ENCODE measurements at places on chromosomes 11 and 22. TPM values are rescaled to one million over a fixed set of nuclear protein-coding genes. Genes with fewer than 3 reads are reported as not detected.
A peak's percentile ranks its signal among the peaks of the same experiment; 100 is the strongest.

- no peak for DNase-seq
Observed at GRCh38 chr11:115501502-115501892, 2.7 kb downstream of the CADM1 start.

GRCh38 chr11:19201737-19202605 is at the start of gene CSRP3:
Gene CSRP3 (minus strand): TSS chr11:19201983. CDS start chr11:19192448, 9,535 bp downstream.
- DNase-seq, result no peak

- no peak for DNase-seq
Observed at GRCh38 chr11:111319296-111319695, 20.9 kb downstream of the POU2AF3 start.

GRCh38 chr11:86301742-86302091 is 323 bp upstream of the HIKESHI start:
- no peak for DNase-seq

- DNase-seq, result no peak
Observed at GRCh38 chr11:76279646-76280045, 73.3 kb upstream of the WNT11 start.

DNA sequence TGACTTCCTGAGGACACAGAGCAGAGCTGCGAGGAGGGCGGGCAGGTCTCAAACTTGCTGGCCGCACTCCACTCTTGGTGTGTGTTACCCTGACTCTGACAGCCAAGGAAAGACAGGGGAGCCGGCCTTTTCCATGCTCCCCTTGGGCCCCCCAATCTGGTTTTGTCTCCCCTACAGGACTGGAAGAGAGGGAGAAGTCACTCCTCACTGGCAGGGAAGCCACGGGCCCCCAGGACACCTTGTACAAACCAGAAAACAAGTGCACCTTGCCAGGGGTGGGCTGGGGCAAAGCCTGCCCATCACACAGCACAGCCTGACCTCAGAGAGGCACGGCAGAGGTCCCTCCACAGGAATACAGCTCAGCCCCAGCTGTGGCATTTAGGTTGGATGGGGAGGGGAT is 20.2 kb downstream of the CBX7 start:
- DNase-seq, result no peak

- DNase-seq, result no peak
Observed at GRCh38 chr22:32971276-32971675, 86.9 kb downstream of the SYN3 start.

DNA sequence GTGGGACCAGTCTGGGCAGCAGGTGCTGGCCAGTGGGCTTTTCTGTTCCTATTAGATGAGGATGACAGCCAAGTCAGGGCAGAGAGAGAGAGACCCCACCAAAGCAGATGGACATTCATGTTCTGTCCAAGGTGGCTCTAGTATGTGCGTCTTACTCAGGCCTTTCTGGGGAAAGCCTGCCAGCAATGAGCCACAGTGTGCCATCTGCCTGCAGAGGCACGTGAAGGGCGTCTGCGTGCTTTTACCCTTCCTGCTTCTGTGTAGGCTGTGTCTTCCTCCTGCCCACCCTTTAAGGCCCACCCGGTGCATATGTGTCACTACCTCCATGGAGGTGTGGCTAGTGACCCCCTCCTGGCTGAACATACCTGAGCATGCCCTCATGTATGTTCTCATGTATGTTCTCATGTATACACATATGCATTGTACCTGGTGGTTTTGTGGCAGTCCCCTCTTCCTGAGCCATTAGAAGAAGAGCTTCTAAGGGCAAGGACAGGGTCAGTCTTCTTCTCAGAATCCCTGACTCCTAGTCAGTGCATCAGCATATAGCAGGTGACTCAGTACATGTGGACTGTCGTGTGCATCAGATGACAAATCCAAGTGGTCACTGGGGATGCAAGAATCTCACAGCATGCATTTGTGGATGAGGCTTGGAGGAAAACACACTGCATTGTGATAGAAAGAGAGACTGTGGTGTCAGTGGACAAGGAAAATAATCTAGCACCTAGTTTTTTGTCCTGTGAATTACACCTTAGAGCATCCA is 90.4 kb upstream of the YWHAH start:
- DNase-seq, result no peak

GRCh38 chr11:117070016-117070415 is 28.2 kb downstream of the SIK3 start:
- no peak for DNase-seq

GRCh38 chr11:33333816-33334215 is 76.6 kb downstream of the HIPK3 start:
- DNase-seq, result no peak

DNA sequence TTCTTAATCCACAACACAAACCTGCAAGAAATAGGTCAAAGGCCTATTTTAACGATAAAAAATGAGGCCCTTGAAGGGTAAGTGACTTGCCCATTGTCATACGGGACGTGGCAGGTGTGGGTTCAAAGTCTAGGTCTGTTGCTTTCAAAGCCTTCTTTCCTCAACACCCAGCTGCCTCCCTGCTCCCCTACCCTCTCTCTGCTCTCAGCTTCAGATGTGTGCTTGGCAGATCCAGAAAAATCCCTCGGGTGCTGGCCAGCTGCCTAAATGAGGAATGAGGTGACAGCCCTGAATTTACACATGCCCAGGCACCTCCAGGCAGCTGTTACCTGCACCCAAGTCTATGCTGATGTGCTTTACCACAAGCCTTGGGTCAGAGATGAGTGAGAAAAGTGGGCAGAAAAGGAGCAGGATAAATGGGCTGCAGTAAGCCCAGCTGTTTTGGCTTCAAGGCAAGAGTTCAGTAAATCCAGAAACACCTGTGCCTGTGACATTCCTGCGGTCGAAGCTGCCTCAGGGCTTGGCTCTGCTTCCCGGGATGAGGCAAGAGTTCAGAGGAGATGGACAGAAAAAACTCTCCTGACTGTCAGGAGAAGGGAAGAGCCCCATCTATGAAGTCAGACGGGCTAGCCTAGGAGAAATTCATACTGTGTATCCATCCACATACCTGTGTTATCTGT is 49.9 kb upstream of the LDLRAD3 start:
- no peak for DNase-seq

- no peak for DNase-seq
Observed at GRCh38 chr22:22133910-22134309, 110.7 kb upstream of the VPREB1 start.

GRCh38 chr22:32334660-32335365 is 22.9 kb upstream of the RFPL3 start:
- no peak for DNase-seq

DNA sequence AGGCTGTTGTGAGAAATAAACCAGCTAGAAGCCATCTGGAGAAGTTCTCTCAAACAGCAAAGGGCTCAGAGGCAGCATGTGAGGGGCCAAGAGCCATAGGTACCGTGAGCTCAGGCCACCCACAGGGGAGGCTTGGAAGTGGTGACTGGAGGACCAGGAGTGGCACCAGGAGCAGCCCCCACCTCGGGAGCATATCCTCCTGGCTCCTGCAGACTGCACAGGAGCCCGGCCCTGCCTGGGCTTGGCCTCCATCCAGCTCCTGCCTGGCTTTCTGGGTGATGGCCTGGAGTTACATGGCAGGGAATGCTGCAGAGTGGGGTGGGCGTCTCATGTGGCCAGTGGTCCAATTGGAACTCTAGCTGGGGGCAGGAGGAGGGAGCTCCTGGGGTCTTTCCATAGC is 4.2 kb upstream of the MPPED1 start:
- no peak for DNase-seq

DNA sequence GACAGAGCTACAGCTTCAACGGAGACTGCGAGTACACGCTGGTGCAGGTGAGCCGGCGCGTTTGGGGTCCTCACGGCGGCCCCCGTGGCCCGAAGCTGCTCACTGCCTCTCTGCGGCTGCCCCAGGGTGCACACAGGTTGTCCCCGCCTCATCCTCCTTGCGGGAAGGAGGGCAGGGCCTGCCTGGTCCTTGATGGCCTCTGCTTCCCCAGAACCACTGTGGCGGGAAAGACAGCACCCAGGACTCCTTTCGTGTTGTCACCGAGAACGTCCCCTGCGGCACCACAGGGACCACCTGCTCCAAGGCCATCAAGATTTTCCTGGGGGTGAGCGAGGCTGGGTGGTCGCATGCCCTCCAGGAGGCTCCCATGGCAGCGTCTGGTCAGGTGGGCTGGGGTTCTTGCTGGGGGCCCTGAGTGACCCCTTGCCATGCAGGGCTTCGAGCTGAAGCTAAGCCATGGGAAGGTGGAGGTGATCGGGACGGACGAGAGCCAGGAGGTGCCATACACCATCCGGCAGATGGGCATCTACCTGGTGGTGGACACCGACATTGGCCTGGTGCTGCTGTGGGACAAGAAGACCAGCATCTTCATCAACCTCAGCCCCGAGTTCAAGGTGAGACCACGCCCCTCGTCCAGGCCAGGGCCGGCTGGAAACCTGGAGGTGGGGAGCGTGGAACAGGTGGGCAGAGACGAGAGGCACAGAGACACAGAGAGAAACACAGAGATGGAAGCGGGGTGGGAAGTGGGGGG is 19.4 kb downstream of the MUC5AC start:
- no peak for DNase-seq

DNA sequence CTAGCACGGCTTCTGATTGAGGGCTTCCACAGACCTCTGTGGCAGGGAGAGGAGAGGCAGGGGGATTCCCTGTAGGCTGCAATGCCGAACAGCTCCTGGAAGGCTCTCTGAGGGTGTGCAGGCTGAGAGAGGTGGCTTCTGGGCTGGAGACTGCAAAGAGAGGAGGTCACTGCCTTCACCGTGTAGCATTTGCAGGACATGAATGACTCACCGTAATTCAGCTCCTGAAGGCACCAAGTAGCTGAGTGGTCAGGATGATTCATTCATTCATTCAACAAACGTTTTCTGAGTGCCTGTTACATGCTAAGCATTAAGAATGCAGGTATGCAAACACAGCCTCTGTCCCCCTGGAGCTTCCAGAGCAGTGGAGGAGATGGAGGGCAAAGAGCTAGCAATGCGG is 18.0 kb upstream of the EIF3D start:
- DNase-seq, result no peak

- no peak for DNase-seq
Observed at GRCh38 chr11:82229341-82229740, 504.3 kb downstream of the FAM181B start.

GRCh38 chr11:94595076-94595475 is 27.9 kb downstream of the PIWIL4 start:
- DNase-seq, result no peak

DNA sequence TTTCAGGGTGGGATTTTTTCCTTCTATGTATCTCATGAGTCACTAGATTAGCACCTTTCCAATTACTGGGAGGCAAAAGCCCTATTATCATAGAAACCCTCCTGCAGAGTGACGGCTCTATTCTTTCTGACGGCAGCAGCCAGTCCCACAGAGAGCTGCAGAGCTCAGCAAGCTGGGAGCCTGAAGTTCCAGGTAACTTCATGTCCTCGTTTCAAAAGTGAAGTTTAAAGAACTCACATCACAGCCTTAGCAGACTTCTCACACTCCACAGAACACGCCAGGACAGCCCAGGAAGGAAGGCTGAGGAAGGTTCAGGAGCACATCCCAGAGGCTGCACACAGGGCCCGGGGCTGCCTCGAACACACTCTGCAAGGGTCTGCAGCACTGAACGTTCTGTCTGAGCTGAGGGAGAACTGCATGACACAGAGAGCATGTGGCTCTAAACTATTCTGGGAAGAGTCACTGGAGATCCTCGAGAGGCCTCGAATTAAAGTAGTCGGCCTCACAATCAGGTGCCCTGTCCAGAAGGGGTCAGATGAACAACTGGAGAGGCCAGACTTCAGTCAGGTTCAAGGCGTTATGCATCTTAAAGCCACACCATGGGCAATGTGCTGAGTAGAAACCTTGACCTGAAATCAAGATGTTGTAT is 104.2 kb upstream of the DRD2 start:
- no peak for DNase-seq

- peak; percentile 42 for DNase-seq
Observed at GRCh38 chr11:68855205-68855981, 13.7 kb upstream of the CPT1A start.

DNA sequence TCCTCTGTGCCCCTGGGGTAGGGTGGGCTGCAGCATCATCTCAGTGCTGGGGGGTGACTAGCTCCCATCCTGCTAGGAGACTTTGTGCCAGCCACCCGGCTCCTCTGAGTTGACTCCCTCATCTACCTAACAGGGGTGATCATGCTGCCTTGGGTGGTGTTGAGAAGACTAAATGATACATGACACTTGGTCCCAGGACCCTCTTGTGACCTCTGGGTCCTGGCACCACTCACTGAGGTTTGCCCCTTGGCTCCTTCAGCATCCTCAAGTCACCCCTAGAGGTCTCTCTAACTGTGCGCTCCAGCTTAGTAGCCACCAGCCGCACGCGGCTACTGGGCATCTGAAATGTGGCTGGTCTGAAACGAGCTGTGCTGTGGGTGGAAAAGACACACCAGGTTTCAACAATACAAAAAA is 72.1 kb downstream of the LRRC32 start:
- peak; percentile 50 for DNase-seq

DNA sequence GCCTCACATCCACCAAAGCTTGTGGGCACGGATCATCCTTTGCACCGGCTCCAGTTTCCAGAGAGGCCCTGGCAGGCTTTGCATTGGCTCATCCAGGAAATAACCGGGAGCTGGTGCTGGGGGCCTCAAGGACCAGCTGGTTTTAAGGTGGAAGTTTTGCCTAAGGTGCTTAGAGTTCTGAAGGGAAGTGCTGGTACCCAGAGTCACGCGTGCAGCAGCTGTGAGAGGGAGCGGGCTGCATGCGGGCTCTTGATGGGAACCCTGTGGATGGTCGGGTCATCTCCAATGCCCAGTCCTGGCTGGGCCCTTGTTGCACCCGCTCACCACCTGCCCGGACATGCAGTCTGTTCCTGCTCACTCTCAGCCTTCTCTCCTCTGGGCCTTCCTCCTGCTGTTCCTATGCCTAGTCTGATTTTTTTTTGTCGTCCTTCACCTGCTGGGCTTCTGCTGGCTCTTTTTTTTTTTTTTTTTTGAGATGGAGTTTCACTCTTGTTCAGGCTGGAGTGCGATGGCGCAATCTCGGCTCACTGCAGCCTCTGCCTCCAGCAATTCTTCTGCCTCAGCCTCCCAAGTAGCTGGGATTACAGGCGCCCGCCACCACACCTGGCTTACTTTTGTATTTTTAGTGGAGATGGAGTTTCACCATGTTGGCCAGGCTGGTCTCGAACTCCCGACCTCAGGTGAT is 24.0 kb upstream of the PRR5 start:
- DNase-seq, result no peak

DNA sequence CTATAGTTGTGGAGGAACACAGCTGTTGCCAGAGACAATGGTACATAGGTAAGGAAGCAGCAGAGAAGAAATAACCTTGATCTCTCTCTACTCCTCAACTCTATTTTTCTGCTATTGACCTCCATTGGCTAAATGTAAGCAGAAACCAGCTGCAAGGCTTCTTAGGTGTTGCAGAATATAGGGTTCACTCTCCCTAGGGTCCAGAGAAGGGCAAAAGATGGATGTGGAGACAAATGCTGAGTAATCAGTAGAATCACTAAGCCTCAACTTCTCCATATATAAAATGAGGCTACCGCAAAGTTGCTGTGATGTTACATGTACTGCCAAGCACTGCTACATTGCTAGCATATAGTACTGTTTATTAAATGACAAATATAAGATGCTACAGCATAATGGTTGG is 120.6 kb downstream of the PDE3B start:
- no peak for DNase-seq

GSTT2B gene
- total RNA-seq, result 6.0 TPM

SHANK2 gene
- 10.5 TPM for total RNA-seq

MN1 gene
- total RNA-seq, result 9.9 TPM

AQP11 gene
- total RNA-seq, result 0.33 TPM

ANO3 gene
- 0.36 TPM for total RNA-seq

PGA5 gene
- 1.2 TPM for total RNA-seq

GDPD4 gene
- not detected for total RNA-seq

OVCH2 gene
- 0.85 TPM for total RNA-seq

GVQW3 gene
- 6.1 TPM for total RNA-seq

UBASH3B gene
- total RNA-seq, result 43.3 TPM

KRTAP5-1 gene
- total RNA-seq, result not detected

SLC37A2 gene
- 0.49 TPM for total RNA-seq

Measured in endothelial cell (in vitro differentiated cells).